ENCODE measurements at places on chromosomes 16 and 17.

GRCh38 chr17:14827396-14827919 lies 437.7 kb downstream of the PMP22 start:
- DNase-seq, result no peak

GRCh38 chr17:21474815-21475214 lies 98.7 kb downstream of the KCNJ12 start:
- no peak for DNase-seq

DNA sequence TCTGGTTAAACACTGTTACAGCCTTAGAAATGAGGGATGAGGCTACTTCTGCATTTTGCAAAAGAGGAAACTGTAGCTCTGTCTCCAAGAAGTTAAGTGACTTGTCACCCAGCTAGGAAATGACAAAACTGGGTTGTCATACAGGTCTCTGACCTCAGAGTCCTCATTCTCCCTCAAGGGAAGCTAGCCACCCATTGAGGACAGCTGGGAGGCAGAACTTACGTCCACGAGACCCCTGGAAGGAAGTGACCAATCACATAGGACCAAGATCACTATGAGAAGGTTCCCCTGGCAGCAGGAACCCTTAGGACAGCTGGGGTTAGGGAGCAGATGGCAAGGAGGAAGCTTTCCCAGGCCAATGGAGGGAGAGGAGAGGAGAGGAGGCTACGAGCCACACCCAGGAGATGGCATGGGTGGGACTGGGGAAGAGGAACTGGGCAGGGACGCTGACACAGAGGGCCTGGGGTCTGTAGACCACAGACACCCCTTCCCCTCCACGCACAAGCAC lies 11.2 kb downstream of the METTL22 start:
- DNase-seq, result no peak

DNA sequence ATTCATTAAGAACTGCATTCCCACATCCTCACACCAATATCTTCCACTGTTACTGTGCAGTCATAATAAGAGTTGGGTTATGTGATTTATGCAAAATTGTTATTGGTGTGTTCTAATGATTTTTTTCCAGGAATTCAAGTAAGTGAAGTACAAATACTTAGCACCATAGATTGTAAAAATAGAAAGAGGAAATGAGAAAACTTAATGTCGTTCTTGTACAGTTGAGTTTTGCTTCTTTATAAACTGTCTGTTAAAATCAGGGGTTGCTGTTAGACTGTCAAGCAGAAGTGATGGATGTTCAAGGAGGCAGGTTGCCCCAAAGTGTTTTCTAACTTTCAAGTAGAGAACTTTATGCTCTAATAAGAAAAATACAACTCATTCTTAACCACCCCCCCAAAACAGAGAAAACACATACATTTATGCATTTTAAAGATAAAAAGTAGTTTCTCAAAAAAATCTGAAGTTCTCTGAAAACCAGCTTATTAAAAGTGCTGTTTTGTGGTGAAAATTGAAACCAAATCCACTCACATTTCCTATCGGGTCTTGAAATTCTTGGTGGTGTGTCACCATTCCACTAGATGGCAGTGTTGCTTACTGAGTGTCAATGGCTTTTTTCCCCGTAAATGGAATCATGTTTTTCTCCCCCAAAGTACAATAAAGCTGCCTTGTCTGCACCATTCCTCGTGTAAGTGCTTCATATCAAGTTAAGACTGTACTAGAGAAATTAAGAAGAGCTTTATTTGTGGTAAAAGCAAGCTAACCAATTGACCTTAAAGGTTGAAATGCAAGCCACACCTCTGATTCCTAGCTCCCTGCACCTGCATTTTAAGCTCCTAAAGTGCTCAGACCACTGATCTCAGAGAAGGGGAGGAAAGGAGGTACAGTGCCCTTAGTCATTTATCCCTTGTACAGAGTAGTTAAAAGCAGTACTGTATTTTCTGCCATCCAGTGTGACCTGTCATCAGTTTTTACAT lies 4.7 kb upstream of the IGSF6 start:
- DNase-seq, result no peak

GRCh38 chr16:88007321-88007731 lies 56.1 kb downstream of the BANP start:
- no peak for DNase-seq

GRCh38 chr17:47201166-47201565 lies 8.0 kb upstream of the MYL4 start:
- DNase-seq, result no peak

GRCh38 chr17:8005967-8006730 lies 3.7 kb downstream of the GUCY2D start:
- DNase-seq, result no peak

DNA sequence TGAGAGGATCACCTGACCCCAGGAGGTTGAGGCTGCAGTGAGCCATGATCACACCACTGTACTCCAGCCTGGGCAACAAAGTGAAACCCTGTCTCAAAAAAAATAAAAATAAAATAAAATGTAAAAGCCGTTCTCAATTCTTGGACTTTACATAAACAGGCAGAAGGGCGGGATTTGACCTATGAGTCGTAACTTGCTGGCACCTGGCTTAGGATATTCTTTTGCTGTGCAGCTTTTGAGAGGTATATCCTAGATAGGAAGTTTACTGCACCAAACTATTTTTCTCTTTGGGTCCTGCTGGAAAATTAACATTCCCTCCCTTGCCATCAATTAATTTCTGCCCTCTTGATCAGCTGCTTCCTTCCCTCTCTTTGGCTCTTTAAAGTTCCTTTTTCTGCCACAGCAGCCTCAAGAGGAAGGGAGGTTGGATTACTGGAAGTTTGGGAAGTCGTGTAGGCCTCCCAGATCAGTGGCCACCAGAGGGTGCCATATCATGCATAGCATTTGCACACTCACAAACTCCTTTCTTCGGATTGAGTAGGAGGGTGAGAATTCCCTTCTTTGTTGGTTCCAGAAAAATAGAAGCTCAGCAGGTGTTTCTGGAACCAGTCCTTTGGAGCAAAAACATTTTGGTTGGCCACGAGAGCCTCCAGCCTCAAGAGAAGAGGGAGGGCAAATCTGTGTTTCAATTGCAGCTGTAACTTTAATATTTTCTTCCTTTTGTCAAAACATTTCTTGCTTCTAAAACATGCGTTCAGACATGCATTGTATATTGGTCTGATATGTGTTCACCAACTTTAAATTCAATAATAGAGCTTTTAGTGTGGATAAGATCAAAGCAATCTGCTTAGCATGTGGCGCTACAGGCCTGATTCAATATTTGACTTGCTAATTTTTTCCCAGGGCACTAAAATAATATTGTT lies 147.3 kb downstream of the CCDC182 start:
- DNase-seq, result no peak

- no peak for DNase-seq
Observed at GRCh38 chr17:79761894-79762589, 15.9 kb upstream of the CBX2 start.

DNA sequence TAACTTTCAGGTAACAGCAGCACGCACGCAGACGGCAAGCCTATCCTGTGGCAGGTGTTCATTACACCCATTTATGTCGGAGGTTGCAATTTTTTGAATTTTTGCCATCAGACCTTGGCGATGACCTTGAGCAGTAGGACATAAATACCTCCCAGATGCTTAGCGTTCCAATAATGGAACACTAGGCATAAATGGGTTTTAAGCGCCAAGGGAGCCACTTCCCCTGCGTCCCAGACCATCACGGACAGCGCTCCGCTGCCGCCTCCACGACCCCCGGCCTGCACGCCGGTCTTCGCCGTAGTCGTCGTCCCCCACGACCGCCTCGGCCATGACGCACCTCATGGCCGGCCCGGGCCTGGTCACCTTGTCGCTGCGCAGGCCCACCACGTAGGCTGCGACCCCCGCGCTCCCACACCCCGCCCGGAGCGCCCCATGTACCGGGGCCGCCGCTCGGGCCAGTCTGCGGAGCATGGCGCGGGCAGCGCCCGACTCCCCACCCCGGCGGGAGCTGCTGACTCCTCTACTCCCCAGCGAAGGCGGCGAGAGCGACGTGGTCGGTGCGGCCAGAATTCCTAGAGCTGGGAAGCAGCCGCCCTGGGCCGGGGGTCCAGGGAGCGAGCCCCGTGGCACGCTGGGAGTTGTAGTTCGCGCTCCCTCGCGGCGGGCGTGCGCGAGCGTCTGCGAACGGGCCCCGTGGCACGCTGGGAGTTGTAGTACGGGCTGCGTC lies 22.7 kb downstream of the TMEM235 start:
- no peak for DNase-seq

DNA sequence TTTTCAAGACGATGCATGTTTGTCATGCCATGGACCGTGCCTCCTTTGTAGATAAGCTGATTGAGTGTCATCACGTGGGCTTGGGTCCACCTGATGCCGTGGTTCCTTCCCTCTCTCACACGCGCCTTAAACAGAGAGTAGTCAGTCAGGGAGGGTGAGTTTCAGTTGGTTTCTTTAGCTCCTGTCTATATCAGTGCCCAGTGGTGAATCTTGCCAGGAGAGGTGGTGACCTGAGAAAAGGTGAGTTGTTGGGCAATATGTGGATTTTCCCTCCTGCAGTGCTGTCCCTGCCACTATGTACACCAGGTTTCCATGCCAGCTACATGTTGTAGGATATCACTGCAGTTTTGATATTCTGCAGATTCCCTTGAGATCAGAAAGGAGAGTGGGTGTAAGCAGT lies 129.7 kb downstream of the LAT start:
- DNase-seq, result no peak

GRCh38 chr17:46928467-46929261 lies 5.7 kb downstream of the GOSR2 start:
- no peak for DNase-seq

DNA sequence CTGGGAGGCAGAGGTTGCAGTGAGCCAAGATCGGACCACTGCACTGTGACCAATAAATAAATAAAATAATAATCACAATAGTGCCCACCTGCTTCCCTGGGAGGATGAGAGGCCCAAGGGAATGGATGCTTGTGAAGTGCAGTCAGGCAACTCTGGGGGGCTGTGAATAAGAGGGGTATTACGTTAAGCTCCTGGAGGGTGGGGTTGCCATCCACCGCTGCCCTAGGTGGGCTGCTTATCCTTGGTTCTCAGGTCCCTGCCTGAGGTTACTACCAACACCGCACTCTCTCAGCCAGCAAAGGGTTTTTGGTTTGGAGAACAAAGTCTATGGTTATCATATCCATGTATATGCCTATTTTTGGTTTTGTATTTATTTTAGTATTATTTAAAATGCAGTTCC lies 48.6 kb upstream of the CBFA2T3 start:
- no peak for DNase-seq

DNA sequence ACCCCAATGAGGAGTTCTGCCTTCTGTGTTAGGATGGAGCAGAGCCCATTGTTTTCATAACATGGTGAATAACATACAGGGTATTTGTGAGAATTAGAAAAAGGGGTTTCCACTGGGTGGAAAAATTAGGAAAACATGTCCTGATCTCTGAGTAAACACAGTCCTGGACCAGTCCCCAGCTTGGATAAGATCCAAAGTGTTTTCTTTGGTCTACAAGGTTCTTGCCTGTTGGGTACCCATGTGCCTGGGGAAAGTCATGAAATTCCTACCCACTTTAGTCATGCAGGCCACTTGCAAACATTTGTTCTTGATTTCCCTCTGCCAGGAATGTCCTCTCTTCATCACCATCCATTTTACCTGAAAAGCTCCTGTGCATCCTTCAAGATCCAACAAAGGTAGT lies 164.8 kb upstream of the DYNLRB2 start:
- no peak for DNase-seq

DNA sequence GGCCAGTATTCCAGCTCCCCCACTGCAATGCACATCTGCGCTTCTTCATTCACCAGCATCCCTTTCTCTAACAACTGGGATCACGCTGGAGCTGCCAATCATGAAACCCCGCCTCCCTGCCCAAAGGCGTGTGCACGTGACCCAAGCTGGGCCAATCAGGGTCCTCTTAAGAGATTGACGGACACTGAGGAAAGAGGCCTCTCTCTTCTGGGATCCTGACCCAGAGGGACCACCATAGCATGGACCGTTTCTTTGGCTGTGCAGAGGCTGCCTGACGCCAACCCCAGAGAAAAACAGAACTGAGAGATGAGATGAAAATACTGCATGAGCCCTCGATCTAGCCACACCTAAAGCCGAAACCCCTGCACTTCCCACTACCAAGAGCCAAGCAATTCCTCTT lies 32.0 kb downstream of the COTL1 start:
- DNase-seq, result no peak
